ENCODE measurements at places on chromosomes 2 and 18.

DNA sequence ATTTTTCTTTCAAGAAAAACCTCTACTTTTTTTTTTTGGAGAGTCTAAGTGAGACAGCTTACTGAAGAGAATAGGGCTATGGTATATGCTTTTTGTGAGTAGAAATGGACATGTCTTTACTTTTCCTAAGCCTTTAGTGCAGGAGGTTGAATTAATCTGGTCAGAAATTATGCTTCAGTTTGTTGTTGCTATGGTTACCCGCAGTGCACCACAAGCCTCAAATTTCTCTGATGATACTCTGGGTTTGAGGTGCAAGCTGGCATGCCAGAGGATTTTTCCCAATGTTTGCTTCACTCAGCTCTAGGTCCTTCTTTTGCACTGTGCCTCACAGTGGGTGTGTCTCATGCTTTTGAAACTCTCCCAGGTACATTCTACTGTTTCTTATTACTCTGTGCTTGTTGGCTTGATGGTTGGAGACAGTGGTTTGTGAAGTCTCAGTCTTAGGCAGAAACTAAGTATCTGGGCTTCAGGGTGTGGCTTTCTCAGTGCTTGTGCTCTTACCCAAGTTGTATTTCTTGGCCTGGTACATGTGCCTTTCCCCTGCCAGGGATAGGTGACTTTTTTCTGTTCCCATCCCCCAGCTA lies 278.3 kb downstream of the RBM43 start:
- DNase-seq = no peak

- DNase-seq = no peak
These were observed 31.6 kb upstream of the NEB start for GRCh38 chr2:151765760-151766410.

DNA sequence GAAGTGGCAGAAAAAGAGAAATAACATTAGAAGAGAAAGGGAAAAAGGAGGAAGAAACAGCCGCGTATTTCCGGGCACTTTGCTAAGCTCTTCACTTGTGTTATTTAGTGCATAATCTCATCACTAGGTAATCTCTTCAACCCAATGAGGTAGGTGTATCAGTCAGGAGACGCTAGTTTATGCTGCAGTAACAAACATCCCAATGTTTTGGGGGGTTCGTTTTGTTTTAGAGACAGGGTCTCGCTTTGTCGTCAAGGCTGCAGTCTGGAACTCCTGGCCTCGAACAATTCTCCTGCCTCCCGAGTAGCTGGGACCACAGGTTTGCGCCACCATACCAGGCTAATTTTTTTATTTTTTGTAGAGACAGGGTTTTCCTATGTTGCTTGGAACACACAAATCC lies 61.7 kb downstream of the ZFP36L2 start:
- no peak for DNase-seq

- no peak for DNase-seq
These were observed 136.3 kb downstream of the CD8B2 start for GRCh38 chr2:106623456-106623855.

DNA sequence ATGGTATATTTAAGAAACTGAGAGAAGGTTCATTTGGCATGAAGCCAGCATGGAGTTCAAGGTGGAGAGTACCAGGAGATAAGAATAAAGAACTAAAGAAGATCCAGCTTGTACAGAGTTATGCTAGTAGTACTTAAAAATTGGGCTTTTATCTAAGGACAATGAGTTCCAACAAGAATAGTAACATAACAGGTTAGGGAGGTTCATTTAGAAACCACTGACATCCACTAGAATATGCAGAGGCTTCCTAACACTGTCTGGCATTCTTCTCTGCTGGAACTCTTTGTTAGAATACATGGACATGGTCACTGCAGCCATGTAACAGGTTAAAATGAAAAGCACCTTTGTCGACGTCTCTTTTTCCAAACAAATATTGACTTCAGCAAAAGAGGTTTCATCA lies 42.6 kb upstream of the DSC1 start:
- DNase-seq = no peak

DNA sequence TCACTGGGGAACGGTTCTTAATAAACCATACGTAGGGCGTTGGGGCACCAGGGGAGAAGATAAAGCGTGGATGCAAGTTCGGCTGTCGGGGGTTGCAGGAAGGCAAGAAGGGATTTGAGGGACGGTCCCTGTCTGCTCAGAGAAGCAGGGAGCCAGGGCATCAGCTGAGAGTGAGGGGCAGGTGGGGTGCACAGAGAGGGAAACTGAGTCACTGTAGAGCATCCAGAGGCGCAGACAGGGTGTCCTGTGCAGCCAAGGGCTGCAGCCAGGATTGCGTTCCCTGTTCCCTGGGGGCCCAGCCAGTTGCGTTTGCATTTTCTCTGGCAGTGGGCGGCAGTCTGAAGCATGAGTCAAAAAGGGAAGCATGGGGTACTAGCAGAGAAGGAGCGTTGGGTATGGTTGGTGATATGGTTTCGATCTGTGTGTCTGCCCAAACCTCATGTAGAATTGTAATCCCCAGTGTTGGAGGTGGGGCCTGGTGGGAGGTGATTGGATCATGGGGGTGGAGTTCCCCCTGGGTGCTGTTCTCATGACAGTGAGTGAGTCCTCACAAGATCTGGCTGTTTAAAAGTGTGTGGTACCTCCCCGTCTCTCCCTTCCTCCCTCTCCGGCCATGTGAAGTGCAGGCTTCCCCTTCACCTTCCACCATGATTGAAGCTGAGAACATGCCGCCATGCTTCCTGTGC lies 202.9 kb downstream of the NDUFA10 start:
- DNase-seq = no peak

DNA sequence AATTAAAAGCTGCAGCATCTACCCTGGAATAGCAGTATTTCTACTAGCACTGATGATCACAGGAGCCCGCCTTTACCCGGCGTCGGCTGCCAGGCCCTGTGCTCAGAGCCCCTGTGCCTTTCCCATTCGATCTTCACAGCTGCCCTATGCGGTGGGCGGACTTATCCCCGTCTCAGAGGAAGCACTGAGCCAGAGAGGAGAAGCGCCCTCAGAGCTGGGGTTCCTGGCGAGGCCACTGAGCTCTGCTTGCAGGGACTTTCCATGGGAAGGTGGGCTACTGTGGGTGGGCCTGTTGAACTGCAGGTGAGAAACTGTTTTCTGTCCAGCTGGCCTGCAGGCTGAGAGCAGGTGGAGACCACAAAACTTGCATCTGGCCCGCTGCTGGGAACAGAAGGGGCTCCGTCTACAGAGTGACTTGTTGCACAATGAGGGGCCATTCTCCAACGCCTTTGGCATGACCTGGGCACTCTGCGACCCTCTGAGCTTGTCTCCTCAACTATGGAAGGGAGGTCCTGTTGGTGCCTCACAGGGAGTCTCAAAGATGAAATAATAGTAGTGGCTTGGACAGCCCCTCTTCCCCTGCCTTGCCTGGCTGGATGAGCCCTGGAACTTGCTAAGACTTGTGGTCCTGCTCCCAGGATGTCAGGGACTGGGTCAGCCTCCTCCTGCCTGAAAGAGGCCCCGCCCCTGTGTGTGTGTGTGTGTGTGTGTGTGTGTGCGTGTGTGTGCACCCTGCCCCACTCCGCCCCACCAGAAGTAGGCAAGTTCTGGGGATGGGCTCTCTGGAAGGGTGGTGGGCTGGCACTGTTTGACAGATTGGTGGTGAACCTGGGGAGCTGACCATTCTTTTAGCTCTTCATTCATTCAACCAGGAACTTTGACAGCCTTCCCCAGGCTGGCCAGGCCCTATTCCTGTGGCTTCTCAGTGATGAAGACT lies 32.7 kb downstream of the GLI2 start:
- DNase-seq = no peak

GRCh38 chr2:226011716-226012450 lies 612.4 kb downstream of the NYAP2 start:
- DNase-seq = no peak

- DNase-seq = no peak
These were observed 125.6 kb downstream of the GRB14 start for GRCh38 chr2:164495491-164496223.

GRCh38 chr2:179049546-179050311 lies at the start of gene CCDC141:
CCDC141 (minus strand) TSS chr2:179050137; CDS start chr2:179049941, 196 bp downstream.
- DNase-seq = no peak

GRCh38 chr2:155679647-155680046 lies 652.9 kb downstream of the NR4A2 start:
- DNase-seq = no peak

DNA sequence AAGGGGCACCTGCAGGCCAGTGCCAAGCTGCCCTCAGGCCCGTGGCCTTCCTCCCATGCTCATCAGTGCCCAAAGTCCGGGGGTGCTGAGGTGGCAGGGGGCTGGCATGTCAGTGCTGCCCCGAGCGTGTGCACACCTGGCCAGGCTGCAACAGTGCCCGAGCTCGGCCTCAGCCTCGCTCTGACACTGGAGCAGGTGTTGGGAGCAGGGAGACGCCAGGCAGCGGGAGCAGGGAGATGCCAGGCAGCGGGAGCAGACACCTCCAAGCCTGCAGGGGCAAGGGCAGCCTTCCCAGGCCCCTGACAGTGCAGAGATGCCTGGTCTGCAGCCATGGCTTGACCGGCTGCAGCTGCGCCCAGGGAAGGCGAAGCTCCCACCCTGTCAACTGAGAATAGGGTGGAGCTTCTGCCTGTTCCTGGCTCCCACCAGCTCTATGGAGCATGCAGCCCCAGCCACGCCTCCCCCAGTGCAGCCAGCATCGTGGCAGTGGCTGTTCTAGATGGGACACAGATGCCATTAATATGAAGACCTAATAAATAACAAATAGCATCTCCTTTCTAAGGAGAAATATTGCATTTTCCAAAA lies 82.4 kb downstream of the DTNB start:
- DNase-seq = no peak

DNA sequence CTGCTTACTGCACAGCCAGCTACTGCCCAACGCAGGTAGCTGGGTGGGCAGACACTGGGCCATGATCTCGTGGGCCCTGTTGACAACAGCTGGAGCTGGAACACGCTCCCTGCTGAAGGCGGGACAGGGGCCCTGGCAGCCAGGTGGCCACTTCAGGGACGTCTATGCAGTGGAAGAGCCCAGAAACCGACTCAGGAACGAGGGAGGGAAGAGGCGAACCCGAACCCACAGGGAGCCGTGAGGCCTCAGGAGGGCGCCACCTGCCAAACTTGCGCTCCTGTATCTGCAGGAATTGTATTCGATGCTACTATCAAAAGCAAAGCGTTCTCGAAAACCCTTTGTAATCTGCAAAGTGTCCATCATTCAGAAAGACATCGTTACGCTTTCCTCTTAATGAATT lies 198.4 kb downstream of the EIPR1 start:
- no peak for DNase-seq

DNA sequence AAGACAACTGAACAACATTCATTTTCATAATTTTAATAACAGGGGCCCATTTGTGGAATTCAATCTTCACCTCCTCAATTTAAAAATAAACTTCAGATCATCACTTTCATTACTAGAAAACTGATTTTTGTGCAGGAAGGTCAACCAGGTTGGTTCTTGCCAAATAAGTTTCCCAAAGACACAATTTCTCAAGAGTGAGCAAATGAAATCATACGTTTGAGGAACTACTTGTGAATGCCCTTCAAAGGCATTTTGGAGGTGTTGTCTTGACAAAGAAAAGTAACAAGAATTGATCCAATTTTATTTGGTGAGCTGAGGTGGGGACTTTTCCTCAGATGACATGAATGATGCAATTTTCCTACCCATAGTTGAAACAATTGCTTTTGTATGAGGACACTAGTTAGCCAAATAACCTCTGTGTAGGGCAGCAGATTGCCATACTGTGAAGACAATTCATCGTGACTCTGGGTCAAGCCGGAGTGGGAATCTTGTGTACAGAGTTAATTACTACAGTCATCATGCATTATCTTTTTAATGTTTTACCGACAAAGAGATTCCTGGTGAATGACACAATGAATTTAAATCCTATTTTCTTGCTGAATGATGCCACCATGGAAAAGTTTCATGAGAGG lies 121.8 kb downstream of the TGFA start:
- no peak for DNase-seq

DNA sequence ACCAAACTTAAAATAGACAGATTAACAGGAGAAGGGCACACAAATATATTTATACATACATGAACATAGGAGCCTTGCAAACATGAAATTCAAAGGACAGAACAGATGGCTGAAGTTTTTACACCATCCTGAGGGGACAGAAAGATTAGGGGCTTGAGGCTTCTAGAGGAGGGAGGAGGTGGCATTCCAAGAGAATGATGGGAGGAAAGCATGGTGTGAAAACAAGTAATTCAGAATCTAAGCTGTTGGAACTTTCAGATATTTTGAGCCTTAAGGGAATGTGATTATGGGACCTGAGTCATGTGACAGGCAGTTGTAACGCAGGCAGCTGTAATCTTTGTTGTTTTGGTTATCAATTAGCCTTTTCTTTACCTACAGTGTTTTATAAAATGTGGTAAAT lies 225.2 kb upstream of the SPOPL start:
- no peak for DNase-seq

DNA sequence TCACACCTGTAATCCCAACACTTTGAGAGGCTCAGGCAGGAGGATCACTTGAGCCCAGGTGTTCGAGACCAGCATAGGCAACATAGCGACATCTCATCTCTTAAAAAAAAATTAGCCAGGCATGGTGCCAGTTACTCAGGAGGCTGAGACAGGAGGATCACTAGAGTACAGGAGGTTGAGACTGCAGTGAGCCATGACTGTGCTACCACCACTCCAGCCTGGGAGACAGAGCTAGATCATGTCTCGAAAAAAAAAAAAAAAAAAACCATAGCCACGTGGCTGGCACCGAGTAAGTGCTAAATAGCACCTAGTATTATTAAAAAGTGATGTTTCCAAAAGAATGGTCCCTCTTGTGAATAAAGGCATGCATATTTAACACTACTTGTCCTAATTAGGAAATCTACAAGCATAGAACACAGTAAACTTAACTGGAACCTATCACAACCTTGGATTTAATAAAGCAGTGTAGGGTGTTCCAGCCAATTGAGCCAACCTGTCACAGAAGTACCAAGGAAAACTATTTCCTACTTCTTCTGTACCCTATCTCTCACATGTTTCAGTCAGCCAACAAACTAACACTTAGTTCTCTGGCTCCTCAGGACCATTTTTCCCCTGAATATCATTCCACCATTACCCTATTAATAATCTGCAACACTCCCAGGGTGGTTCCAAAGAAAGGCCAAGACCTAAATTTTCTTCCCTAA lies 8.8 kb downstream of the RAB1A start:
- DNase-seq = no peak

DNA sequence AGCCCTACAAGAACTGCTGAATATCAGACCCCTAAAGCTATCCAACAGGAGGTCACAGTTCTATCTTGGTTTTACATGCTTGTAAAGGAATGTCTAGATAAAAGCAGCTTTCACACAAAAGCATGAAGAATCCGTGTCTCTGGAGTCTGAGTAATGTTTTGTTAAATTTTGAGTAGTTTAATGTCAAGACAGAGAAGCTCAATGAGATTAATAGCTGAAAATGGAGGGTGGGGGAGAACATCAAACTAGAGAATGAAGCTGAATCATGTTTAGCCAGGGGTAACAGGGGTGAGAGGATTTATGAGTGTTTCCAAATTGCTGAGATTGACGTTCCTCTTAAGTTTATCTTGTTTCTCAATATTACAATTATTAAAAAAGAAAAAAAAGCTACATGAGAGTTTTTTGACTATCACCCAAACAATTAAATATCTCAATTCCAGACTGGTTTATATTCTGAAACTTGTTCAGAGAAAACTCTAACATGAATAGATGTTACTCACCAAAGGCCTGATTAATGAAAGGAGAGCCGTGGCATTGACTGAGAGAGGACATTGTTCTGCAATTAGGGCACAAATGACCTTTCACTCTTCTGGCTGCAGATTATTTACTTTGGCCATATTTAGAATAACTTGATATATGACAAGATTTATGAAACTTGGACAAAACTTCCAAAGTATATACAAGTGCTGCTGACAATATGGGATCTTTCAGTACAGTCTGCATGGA lies 266.4 kb upstream of the ETAA1 start:
- no peak for DNase-seq

GRCh38 chr18:53153281-53153680 lies 813.3 kb downstream of the DCC start:
- no peak for DNase-seq

- no peak for DNase-seq
These were observed 45.2 kb downstream of the NCK2 start for GRCh38 chr2:105789745-105790460.

Data from bone marrow (tissue), 2 donors.